ENCODE measurements at places on chromosomes 12 and 14.
A peak's percentile ranks its signal among the peaks of the same experiment; 100 is the strongest.

GRCh38 chr14:65972891-65973290 is 513.3 kb upstream of the CCDC196 start:
- DNase-seq: peak; percentile 64

GRCh38 chr14:104107101-104107581 is 21.6 kb downstream of the ASPG start:
- no peak for DNase-seq

- no peak for DNase-seq
Observed at GRCh38 chr12:85580562-85581168, 255.5 kb downstream of the RASSF9 start.

- no peak for DNase-seq
Observed at GRCh38 chr12:5864972-5865371, 80.1 kb downstream of the ANO2 start.

- no peak for DNase-seq
Observed at GRCh38 chr12:24772813-24773212, 176.1 kb downstream of the BCAT1 start.

GRCh38 chr12:100494538-100494937 is 20.9 kb downstream of the NR1H4 start:
- DNase-seq: no peak

GRCh38 chr12:9745199-9745598 is 12.3 kb upstream of the CLECL1 start:
- peak; percentile 4 for DNase-seq

DNA sequence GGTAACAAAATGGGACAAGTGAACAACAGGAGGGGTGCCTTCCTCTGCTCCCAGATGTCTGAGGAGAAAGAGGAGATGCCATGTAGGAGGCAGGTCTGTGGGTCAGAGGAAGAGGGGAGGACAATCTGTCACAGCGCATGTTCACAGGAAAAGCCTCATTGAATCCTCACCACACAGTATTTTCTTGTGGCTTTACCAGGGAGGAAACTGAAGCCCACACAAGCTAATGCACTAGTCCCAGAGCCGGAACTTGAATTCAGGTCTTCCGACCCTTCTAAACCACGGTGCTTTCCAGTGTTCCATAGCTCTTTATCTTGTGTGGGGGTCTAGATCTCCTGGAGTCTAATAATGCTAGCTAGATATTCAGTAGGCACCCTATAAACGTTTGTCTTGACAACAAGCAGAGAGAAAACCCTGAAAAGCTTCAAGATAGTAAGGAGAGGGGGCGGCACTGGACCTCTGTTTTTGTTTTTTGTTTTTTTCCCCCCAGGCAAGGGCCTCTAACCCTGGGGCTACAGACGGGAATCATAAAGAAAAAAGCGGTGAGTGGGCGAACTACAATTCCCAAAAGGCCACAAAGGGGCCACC is 371 bp upstream of the SHMT2 start:
- peak; percentile 47 for DNase-seq

Measured in AG10803 (cell line).